Endothelial cell (in vitro differentiated cells): ENCODE measurements at places on chromosomes 3 and 15.

DNA sequence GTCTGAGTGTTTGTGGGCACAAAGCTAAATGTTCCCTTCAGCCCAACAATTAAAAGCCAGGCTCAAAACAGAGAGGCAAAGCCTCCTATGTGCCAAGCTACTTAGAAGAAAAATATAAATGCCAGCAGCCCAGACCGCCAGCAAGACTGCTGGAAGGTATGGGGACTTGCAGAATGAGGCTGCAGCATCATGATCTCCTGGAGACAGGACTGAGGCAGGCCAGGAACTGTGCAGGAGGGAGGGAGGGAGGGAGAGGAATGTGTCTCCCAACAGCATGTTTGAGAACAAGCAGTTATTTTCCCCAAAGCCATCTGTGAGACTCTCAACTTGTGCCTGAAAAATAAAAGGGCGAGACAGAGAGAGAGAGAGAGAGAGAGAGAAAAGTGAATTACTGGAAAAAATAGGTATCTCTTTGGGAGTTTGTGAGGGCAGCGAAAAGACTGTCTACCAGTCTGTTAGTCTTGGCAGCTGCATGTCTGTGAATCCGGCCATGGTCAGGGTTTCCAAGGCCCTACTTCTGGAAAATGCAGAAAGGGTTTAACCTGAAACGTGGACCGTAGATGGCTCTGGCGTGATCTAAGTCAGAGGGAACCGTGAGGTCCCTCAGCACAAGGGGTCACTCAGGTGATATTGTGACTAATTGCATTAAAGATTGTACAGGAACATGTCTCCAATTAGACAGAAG is 139.7 kb upstream of the COL8A1 start:
- DNase-seq: no peak

- DNase-seq: no peak
These were observed 8.9 kb downstream of the APBA2 start for GRCh38 chr15:28894631-28895030.

DNA sequence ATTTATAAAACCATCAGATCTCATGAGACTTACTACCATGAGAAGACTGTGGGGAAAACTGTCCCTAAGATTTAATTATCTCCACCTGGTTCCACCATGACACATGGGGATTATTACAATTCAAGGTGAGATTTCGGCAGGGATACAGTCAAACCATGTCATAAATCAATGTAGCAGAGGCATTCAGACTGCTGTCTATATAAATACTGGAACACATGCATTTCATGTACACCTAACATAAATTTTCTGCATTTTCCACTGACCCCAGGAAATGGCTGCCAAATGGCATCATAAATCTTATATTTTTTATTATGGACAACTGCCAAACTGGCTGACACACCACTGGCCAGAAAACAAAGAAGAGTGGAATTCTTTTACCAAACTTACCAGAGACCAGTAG is 755.1 kb upstream of the EPHA6 start:
- DNase-seq: no peak

DNA sequence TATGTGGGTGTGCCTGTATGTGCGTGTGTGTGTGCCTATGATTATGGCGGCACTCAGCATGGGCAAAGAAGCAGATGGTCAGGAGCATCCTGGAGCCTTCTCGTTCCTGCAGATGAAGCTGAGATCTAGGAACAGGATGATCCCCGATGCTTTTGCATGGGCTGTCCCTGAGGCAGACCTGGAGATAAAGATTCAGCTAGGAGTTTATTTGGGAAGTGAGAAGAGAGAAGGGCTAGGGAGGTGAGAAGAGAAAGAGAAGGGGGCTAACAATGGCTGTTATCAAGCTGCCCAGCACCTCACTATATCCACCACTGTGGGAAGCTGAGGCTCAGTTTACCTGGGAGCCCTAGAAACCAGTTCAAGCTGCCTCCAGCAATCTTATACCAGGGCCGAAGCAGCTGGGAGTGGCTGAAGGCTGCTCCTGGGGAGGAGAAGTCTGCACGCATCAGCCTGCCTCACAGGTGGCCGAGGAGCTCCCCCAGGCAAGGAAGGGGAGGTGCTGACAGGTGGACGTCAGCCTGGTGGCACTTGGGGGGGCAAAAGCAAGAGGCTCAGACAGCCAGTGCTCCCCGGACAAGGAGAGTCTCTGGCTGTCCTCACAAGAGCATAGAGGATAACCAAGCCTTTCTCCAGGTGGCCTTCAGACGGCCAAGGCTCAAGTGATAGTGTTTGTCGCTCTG is 94.0 kb upstream of the IQSEC1 start:
- DNase-seq: no peak

- no peak for DNase-seq
These were observed 921.3 kb downstream of the TUSC7 start for GRCh38 chr3:117630885-117631284.

- DNase-seq: no peak
These were observed 58.6 kb downstream of the CACNA2D3 start for GRCh38 chr3:54180921-54181320.

DNA sequence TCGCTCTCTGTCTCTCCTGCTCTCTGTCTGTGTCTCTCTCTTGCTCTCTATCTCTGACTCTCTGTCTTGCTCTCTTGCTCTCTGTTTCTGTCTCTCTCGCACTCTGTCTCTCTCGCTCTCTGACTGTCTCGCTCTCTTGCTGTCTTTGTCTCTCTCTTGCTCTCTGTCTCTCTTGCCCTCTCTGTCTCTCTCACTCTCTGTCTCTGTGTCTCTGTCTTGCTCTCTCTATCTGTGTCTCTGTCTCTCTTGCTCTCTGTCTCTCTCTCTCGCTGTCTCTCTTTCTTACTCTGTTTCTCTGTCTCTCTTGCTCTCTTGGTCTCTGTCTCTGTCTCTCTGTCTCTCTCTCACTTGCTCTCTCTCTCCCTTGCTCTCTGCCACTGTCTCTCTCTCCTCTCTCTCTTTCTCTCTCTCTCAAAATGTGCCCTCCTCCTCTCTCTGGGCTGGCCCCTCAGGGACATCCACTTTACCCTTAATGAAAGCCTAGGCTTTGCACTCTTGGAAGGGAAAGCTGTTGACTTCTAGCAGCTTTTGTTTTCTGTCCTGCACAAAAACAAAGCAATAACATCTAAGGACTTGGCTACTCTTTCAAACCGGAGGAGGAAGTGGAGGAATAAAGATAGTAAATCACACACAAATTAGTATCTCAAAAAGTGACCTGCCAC is 73.9 kb upstream of the NR2E3 start:
- DNase-seq: no peak

DNA sequence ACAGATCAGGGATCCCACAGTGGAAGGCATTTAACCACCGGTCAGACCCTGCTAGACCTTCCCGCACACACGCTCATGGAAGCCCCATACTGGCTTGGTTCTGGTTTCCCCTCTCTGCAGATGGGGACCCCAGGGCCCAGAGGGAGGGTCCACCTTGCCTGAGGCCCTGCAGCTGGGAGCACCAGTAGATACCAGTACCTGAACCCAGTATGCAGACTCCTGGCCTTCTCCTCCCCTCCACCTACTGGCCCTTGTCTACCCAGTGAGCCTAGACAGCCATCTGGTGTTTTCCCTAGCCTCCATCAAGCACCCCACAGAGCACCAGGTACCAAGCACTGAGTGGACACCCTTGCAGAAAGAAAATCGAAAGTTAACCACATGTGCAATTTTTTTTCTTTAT is 65.1 kb downstream of the MEGF11 start:
- DNase-seq: no peak

DNA sequence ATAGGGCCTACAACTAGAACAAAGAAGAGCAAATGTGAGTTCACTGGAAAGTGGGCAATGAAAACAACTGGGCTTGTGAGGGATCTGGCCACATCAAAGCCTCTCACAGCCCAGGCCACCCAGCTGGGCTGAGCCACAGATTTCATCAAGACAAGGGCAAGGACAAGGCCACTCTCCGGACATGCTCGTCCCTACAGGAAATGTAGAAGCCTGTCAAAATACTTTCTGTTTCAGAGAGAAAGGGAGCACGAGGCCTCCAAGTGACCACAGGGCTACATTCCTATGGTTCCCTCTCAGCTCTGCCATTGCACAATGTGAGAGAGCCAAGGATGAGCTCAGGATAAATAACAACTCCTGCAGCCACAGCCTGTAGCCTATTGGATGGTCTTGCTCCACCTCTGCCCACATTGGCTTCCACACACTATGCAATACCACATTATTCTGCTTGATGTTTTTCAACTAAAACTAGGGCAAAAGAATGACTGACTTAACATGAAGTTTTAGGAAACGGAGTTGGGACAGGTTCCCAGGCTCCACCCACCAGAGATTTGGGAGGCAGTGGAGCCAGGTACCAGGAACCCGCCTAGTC is 12.1 kb downstream of the TBC1D2B start:
- no peak for DNase-seq

DNA sequence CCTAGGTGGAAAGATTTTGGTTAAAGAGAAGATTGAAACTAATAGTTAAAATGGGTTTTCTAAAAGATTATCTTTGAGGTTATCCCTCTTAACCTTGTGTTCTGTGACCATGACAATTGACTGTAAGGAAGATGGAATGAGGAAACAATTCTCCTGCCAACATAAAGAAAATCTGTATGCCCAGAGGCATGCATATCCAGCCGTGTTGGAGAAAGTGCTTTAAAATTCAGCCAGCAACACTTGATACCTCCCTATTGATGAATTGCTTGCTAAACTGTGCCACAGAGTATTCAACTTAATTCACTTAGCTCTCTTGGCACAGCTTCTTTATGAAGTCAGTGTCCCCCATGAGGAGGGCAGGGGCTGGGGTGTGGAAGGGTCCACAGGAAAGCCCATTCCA is 203.5 kb downstream of the UBE2E2 start:
- DNase-seq: no peak

GRCh38 chr15:58546066-58546591 is 114.3 kb downstream of the LIPC start:
- no peak for DNase-seq

GRCh38 chr3:55719508-55719907 is 232.4 kb upstream of the WNT5A start:
- DNase-seq: no peak

GRCh38 chr3:123743121-123743520 is 141.0 kb downstream of the MYLK start:
- DNase-seq: no peak

DNA sequence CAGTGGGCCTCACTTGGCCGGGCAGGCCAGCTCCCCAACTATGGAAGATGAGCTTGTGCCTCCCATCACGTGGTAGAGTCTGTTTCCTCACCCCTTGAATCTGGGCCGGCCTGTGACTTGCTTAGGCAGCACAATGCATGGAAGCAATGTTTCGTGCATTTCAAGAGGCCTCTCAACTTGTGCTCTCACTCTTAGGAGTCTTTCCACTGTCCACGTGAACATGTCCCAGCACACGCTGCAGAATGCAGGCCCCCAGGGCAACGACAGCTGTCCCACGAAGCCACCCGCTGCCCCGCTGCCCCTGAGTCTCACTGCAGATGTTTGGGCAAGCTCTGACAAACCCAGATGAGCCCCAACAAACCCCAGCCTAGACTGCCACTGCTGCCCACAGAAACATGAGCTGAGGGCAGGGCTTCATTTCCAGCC is 27.2 kb upstream of the SLC41A3 start:
- no peak for DNase-seq

DNA sequence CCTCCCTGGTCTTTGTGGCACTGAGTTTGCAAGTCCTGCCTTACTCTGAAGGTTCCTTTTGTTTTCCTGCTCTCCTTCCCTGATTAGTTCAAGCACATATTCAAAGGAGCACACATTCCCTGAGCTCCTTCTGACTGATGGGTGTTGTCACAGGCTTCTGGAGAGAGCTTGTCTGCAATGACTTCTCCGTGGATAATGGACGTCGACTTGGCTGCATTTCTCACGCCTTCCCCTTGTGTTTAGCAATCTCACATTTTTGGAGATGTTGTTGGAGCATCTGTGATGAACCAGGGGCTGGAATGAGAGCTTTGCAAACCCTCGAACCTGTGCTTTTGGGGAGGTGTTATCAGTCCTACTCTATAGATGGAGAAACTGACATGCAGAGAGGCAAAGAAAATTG is 375.4 kb upstream of the PROK2 start:
- DNase-seq: no peak

GRCh38 chr3:122094693-122095092 is 39.5 kb downstream of the CD86 start:
- DNase-seq: no peak

GRCh38 chr15:45200799-45201556 is 13.2 kb upstream of the SHF start:
- peak; percentile 79 for DNase-seq

- DNase-seq: no peak
These were observed 127.9 kb downstream of the DTWD1 start for GRCh38 chr15:49748791-49749190.

- no peak for DNase-seq
These were observed 17.8 kb downstream of the EDEM1 start for GRCh38 chr3:5205165-5205941.

DNA sequence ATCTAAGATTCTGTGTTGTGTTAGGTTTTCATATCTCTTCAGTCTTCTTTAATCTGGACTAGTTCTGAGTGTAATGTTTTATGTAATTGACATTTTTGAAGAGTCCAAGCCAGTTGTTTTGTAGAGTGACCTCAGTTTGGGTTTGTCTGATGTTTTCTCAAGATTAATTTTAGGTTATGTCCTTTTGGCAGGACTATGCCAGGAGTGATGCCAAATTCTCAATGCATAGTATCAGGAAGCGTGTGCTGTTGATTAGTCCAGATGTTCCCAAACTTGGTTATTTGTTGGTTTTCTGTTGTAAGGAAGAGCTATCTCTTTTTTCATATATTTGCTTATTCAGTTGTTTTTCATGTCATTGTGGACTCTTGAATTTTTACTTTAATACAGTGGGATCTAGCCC is 32.6 kb downstream of the NMD3 start:
- no peak for DNase-seq

- no peak for DNase-seq
These were observed 9.3 kb downstream of the TRA2B start for GRCh38 chr3:185928496-185928895.

DNA sequence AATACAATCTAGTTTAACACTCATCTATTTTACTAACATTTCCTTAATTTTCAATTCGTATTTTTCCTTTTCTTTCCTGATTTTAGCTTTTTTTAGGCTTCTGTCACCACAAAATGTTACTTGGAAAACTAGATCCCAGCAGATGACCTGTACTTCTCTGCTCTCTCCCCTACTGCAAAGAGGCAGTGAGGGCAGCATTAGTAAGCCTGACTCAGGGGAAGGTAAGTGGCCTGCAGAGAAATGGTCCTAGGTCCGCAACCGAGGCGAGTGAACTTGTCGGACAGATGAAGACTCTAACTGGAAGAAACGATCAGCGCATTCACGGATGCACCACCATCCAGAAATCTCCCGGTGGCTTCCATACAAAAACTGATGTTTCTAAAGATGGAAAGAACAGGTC is 20.4 kb downstream of the TMEM43 start:
- no peak for DNase-seq

- DNase-seq: peak; percentile 55
These were observed 77.7 kb downstream of the OCA2 start for GRCh38 chr15:28021281-28022039.

DNA sequence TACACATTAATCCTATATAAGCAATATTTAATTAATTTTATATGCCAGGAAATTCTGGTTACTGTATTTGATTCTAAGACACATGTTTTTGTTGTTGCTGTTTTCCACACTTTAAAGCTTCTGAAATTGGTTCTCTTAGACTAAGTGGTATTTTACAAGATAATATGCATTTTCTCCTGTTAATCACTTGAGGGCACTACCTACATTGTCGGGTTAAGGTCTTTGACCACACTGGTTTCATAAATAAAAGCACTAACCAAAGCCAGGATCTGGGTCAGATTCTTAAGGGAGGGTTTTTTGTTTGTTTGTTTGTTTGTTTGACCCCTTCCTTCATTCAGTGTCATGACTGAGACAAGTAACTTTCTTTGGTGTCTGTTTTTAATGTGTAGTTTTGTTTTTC is 590.2 kb downstream of the RBMS3 start:
- DNase-seq: no peak
